ENCODE measurements at places on chromosomes 11 and 22.
A peak's percentile ranks its signal among the peaks of the same experiment; 100 is the strongest.

DNA sequence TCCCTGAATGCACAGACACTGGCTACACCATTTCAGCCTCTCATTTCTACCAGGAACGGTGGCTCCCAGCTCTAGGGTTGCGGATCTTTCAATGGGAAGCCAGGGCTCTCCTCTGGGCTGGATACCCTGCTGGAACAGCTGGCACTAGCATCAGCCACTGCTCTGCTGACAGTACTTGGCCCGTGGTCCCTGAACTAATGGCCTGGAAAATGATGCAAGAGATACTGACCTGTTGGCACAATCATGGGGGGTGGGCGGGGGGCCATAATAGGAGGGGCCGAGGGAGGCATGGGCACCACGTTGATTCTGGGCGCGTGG is 10.7 kb upstream of the TBC1D10A start:
- DNase-seq = no peak

DNA sequence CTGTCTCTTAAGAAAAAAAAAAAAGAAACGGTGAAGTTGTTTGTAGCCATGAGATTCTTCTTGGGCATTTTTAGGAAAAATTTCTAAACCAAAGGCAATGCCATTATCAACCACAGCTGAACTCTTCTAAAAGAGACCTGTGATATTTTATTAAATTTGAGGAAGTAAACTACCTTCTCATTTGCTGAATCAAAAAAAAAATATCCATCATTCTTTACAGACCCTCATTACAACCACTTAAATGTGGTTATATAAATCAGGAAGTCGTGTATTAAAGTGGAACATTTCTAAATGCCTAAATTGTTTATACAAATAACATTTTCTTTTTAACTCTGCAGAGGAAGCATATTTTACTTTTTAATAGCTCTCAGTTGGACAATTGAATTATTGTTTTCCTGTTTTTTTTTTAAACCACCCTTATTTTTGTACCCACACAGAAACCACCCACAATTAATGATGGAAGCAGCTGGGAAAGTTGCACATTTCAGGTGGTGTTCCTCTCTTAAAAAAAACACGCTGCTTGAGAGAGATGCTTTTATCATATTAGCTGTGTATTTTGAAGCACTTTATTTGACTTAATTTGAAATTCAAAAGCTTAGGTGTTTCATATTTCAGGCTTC is 91.2 kb downstream of the ARHGAP42 start:
- DNase-seq = no peak

DNA sequence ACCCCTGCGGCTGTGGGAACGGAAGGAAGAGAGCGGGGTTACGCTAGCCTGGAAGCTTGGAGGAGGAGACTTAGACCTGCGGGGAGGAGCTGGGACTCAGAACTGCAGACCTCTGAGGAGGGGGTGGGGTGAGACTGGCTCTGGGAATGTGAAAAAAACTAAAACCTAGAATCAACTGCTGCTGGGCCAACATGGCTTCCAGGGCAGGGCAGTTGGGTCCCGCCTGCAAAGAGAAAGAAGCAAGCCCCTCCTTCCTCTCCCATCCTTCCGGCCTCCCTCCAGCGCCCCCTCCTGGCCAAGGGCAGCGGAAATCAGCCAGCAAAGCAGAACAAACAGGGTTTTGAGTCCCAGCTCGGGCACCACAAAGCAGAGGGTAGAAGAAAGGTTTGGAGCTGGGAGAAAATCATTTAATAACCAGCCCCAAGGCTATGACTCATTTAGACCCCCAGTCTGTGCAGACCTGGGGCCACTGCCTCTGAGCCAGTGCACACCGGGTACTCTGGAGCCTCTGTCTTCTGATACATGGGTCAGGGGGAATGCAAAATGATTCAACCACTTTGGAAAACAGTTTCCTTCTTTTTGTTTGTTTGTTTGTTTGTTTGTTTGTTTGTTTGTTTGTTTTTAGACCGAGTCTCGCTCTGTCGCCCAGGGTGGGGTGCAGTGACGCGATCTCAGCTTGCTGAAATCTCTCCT is 7.3 kb upstream of the NCF4 start:
- peak; percentile 65 for DNase-seq

- peak; percentile 5 for DNase-seq
Observed at GRCh38 chr11:110710628-110711381, 1.4 kb downstream of the ARHGAP20 start.

GRCh38 chr11:18314784-18315523 is 7.0 kb downstream of the HPS5 start:
- DNase-seq = no peak

GRCh38 chr11:110196884-110197420 is 99.5 kb downstream of the RDX start:
- DNase-seq = no peak

- no peak for DNase-seq
Observed at GRCh38 chr11:92264350-92264749, 39.7 kb downstream of the FAT3 start.

- no peak for DNase-seq
Observed at GRCh38 chr22:16806401-16806800, 18.8 kb downstream of the XKR3 start.

DNA sequence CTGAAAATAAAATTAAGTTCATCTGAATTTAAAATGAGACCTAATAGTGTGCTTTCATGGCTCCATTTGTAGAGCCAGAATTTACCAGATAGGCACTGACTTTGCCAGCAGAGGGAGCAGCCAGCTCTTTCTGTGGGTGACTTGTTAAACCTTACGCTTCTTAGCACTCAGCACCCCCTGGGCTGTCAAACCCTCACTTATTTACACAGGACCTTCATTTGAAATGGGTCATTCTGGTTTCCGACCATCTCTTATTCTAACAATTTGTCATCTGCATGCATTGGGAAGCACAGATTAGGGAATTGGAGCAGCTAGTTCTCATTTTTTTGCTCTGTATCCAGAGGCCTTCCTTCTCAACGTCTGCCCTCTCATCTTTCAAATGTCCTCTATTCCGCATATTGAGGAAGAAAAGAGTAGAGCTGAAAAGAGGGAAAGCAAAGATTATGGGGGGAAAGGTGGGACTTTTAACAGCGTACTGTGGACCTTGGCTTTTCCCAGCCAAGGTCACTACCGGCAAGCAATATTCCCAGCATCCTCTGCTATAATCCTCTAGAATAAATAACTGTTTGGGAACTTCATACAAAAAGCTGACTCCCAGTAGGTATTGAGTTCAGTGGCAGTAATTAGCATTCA is 3.1 kb downstream of the ASRGL1 start:
- DNase-seq = no peak

GRCh38 chr11:94815705-94816344 is 47.7 kb downstream of the AMOTL1 start:
- DNase-seq = no peak

- no peak for DNase-seq
Observed at GRCh38 chr22:49753276-49753890, 74.3 kb downstream of the BRD1 start.

DNA sequence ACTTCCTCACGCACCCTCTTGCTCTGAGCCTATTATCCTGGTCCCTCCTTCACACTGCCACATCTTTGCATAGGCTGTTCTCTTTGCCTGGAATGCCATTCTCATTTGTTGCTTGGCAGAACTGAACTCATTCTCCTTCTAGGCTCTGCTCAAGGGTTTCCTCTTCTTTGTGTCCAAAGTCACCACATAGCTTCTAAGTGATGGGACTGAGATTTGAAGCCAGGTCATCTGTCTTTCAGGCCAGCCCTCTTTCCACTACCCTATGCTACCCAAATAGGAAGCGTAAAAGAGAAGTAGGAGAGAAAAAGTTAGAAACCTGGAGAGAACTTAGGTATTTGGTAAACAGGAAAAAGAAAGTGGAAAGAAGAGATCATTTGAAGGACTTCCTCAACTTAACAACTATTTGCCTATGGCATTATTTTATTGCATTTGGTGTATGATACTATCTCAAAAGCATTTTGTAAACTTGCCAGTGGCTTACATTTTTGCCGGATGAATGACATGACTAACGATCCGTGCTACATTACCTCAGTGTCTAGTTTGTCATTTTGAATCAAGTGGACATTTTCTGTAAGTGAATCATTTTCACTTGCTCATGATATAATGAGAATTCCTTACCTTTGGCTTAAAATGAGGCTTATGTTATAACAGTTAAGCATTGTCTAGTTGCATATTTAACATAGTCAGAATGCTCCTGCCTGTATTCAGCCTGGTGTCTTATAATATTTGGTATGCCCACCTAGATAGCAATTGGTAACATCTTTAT is 18.5 kb downstream of the NF2 start:
- no peak for DNase-seq

GRCh38 chr22:45042263-45042662 is 32.5 kb upstream of the PHF21B start:
- DNase-seq = no peak

GRCh38 chr22:32652645-32653270 is 148.7 kb upstream of the TIMP3 start:
- DNase-seq = no peak

DNA sequence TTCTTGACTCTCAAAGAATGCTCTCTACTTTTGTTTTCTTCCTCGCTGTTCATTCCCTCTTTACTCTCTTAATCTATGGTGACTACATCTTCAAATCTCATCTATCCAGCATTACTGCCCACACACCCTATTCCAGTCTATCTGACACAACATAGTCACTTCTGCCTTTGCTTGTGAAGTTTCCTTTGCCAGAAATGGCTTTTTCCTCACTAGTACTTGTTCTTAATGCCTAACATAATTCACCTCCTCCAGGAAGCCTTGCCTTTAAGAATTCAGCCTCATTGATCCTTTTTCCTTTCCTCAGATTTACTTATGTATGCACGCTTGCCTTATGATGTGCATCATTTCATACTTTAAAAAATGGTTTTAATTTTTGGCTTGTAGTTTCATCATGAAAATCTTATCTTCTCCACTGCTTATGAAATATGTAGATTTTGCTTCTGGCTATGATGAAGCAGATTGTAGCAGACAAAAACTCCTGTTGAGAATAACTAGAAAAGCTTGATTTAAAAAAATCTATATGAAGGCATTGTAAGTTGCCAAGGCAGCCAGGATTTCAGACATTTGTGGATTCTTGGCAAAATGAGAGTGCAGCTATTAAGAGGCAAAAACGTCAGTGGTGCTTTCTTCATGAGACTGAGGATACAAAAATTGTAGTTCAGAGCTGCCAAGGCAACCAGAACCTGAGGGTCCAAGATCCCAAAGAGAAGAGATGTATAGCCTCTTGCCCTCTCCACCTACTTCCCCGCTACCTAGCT is 31.8 kb downstream of the RNF169 start:
- no peak for DNase-seq

GRCh38 chr22:43448048-43448447 is 36.2 kb downstream of the MPPED1 start:
- DNase-seq = no peak

DNA sequence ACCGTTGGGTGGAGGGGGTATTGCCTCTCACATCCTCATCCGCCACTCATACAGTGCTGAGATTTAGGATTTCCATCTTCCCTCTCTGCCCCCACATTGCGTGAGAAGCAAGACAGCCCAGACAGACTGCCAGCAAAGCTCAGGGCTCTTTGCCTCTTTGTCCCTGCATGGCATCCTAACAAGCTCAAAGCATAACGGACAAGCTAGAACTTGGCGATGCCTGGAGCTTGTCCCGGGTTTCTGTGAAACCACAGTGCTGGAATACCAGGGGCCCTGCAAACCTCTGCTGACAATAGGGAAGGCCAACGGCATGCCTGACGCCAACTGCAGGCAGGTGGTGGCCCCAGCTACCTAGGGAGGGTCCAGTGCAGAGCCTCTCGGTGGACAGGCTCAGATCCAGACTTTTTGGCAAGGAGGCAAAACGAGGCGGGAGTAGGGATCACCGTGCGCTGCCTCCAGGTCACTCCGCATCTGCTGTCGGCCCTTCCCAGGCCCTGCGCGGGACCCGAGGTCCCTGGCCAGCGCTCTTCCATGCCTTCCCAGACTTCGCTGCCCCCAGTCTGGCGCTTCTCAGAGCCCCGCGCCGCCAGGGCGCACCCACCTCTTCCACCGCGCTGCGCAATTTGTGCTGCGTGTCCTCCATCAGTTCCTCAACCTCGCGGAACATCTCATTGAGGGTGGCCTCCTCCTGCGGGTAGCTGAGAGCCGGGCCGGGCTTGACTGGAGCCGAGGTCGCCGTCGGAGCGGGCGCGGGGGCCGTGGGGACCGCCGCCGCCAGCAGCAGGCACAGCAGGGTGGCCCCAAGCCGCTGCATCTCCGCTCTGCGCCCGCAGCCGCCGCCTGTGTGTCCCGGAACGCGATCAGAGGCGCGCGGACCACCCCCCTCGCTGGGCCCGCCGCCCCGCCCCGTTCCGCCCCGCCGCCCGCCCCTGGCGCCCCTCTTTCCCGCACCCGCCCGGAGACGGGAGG is at the start of gene DKK3:
Gene DKK3, minus strand, starts transcription at position 858 of the 969 bp plus-strand sequence. Its CDS starts 44 bp downstream, at position 814.
- DNase-seq = no peak

DNA sequence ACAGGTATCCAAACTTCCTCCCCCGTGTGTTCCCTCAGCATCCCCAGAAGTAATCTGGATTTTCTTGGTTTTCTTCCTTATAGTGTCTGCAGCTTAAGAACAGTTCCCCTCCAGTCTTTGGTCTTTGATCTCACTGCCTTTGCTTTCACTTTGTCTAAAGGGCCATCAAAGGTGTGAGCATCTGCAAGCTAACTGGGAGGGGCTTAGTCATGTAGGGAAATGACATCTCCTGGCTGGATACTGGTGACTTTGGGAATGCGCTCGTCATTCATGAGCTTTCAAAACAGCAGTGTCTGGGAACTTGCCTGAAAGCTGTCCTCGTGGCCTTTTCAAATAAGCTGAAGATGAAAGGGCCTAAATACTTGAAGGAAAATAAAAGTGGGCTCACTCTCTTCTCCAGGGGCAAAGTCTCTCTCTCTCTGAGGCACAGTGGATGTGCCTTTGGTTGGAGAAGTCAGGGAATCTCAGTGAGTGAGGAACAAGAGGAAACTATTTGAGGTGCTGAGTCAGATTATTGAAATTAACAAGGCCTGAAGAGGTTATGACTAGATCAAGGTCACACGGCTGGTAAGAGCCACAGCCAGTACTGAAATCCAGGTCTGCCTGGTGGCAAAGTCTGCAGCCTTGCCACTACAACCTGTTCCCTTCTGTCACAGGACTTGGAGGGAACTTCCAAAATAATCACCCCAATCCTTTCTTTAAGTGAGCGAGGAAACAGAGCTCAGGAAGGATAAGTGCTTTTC is 45.6 kb upstream of the TENM4 start:
- DNase-seq = no peak

DNA sequence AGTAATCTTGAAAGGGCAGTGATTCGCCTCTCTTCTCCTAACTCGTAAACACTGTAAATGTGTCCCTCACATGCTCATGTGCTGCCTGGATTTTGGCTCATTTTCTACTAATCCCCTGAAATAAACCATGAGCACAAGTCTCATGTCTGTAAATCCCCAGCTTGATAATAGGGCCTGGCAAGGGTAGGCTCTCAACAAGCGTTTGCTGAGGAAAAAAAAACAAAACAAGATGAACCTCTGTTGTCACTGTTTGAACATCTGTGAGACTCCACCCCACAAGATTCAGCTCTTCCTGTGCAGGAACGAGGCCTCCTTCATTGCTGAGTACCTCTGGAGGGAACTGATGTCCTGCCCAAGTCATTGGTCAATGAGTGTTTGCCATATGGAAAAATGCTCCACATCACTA is 4.5 kb upstream of the CYB5R2 start:
- no peak for DNase-seq

DNA sequence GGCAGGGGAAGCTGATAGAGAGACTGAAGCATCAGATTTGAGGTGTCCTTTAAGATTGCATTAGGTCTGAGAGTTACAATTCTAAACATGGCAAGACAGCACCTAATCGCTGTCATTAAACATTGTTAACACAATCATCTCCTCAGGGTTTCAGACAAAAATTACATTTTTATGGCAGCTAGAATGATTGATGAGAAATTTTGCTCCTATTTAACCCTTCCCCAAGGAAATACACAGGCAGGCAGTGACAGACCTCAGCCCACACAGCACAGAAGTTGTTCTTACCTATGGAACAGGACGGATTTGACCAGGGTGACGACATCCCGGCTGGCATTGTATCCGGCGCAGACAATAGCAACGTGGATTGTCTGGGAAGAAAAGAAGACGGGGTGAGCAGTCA is 294.3 kb downstream of the LARGE1 start:
- no peak for DNase-seq
